ENCODE measurements at places on chromosomes 4 and X.

DNA sequence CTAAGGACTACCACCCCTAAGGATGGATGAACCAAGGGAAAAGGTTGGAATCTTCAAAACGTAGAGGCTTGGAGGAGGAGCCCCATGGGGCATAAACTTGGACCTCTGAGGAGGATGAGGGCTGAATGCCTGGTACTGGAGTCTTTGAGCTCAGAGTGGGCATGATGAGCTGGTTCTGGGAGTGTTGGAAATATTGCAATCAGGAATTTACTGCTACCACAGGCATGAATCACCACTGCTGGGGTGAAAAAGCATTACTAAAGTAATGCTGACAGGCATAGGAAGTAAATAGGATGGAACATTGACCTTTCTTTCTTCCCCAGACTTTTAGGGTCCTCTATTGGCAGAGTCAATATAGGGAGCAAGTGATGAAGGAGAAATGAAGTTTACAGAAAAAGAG, 105.8 kb upstream of the RPS6KA3 start:
- DNase-seq, result no peak

- no peak for DNase-seq
Observed at GRCh38 chrX:119721487-119721886, 28.5 kb upstream of the SEPTIN6 start.

- DNase-seq, result no peak
Observed at GRCh38 chr4:125787707-125788106, 473.0 kb downstream of the FAT4 start.

- DNase-seq, result no peak
Observed at GRCh38 chrX:42770566-42770965, 7.4 kb downstream of the PPP1R2C start.

GRCh38 chr4:5554376-5554775, 154.0 kb downstream of the EVC2 start:
- DNase-seq, result no peak

DNA sequence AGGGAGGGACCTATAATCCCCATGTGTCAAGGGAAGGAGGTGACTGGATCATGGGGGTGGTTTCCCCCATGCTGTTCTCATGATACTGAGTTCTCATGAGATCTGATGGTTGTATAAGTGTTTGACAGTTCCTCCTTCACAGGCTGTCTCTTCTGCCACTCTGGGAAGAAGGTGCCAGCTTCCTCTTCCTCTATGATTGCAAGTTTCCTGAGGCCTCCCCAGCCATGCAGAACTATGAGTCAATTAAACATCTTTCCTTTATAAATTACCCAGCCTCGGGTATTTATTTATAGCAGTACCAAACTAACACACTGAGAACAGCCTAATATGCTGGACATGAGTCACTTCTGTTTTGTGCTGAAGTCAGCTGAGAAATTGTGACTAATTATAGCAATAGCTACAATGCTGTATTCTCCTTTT, 656.9 kb upstream of the CPEB2 start:
- DNase-seq, result no peak

DNA sequence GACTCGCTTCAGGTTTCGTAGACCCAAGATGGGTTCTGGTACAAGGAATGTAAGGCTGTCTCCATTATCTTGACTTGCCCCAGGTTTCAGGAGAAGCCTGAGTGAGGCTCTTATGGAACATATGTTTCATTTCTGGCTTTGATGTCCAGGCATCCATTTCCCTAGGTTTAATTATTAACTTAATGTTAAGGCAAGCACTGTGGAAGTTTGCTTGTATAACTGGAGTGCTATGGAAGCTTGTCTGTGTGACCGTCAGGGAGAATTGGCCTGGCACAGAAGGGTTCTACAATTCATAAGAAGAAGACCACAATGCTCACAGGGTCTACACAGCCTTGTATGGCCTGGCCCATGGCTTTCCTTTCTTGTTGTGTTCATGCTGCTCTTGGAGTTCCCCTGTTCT, 47.2 kb upstream of the PPP1R2C start:
- no peak for DNase-seq

DNA sequence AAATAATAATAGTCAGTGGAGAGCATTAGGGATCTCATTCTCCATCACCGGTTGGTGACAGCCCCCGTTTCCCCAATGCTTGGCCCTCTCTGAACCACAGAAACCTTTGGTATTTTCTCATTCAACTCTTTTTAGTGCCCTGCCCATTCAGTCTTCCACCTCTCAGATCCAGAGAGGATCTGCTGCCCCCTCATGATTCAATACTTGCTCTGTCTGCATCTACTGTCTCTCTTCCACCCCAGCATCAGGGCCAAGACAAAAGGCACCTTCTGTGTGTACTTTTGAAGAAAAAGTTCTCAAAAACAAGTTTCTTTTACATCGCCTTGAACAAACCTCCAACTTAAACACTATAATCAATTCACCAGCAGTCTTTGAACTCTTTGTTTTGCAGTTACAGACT, 19.3 kb downstream of the CLTRN start:
- no peak for DNase-seq

- no peak for DNase-seq
Observed at GRCh38 chr4:2259541-2260343, 2.2 kb downstream of the MXD4 start.

- DNase-seq, result no peak
Observed at GRCh38 chr4:179110356-179110755, 1668.1 kb upstream of the AGA start.

DNA sequence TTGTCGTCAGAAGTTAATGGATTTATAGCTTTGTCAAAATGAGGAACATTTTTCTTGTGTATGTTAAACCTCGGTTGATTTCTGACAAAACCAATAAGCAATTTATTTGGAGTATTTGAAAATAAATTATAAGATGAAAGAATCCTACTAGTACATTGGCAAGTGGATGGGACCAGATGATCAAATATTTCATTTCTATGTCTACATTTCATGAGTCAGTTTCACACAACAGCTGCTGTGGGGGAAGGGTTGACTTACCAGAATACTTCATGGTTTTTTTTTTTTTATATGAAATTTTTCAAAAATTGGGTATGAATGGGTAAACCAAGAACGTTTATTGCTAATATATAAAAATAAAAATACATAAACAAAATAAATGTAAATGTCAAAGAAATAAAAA, 39.4 kb downstream of the RAPGEF2 start:
- no peak for DNase-seq

- DNase-seq, result no peak
Observed at GRCh38 chr4:142465526-142465925, 380.6 kb downstream of the INPP4B start.

DNA sequence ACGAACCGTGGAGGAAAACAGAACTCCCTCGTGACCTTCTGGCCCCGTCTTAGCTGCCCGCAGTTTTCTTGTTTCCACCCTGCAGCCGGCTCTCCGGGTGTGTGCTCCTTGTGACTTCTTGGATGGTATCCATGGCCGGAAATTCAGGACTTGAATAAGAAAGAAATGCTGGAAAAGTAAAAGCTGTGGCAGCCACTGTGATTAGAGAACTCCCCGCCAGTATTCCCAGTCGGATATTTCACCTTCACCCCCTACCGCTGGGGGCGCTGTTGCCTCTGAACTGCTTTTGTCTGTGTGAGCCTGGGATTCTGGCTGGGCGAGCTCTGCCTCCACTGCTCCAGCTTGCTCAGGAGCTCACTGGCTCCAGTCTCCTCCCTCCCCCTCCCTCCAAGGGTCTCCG, 41.5 kb upstream of the CYP4V2 start:
- DNase-seq, result no peak

DNA sequence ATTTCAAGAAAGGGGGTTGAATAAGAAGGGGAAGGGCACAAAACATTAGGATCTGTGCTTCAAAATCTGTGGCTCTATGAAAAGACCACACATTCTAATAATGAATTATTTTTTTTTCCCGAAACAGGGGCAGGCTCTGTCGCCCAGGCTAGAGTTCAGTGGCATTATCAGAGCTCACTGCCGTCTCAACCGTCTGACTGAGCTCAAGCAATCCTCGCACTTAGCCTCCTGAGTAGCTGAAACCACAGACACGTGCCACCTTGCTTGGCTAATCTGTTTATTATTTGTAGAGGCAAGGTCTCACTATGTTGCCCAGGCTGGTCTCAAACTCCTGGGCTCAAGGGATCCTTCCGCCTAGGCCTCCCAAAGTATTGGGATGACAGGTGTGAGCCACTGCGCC, 33.4 kb downstream of the ACSL1 start:
- DNase-seq, result no peak

DNA sequence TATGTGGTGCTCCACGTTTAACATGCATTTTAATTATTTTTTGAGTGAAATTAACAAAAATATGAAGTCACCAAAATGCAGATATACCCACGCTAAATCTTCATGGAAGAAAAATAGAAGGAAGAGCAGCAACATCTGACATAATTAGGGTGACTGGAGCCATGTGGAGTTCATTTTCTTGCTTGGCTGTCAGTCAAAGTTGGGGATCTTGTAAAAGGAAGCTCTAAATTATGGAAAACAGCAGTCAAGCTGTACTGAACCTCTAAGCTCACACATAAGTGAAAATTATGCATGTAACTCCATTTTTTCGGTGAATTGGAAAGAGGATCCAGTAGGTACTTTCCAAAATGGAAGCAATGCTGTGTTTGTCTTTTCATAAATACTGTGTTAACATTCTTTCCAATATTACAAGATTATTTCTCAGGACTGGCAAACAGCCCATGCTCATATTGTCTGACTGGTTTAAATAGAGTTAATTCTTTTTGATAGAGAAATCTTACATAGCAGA, 9.7 kb upstream of the PDGFC start:
- DNase-seq, result no peak

DNA sequence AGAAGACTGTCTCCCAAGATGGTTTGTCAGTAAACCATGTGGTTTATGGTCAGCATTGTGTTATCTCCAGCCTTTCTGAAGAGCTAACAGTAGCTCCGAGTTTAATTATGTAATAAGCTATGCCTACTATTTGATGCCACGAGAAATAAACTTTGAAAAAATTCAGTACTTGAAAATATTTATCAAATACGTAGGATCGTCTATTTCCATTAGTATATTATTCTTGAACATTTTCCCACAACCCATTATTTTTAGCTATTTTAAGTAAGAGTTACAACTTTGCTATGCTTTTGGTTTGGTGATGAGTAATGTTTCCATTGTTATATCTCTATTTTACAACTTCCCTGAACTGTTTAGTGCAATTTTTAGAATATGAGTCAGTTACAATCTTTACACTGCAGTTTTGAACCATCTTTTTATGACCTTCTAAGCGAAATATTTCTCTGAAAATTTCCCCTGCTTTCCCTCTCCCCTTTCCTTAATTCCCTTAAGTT, 44.5 kb upstream of the TRIM2 start:
- DNase-seq, result no peak

DNA sequence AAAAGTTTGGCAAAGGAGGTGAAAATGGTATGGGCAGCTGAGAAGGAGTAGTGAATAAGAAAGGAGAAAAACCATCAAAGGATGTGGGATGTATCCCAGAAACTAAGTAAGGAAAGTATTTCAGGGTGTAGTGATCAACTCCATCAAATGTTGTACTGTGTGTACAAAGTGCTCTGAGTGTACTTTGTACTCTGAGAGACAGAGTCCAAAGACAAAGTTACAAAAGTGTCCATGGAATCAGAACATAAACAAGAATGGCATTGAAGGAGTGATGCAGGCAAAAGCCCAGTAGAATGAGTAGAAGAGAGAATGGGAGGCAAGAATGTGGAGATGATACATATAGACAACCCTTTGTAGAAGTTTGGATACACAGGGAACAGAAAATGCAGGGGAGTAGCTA, 12.3 kb upstream of the PGRMC1 start:
- DNase-seq, result no peak

GRCh38 chr4:8155660-8156421, 2.8 kb downstream of the ABLIM2 start:
- DNase-seq, result no peak

GRCh38 chr4:88533088-88533790, 9.7 kb upstream of the PYURF start:
- no peak for DNase-seq

- DNase-seq, result no peak
Observed at GRCh38 chr4:99205153-99205979, 13.7 kb downstream of the ADH6 start.

GRCh38 chr4:89482251-89482650, 174.7 kb upstream of the GPRIN3 start:
- no peak for DNase-seq

DNA sequence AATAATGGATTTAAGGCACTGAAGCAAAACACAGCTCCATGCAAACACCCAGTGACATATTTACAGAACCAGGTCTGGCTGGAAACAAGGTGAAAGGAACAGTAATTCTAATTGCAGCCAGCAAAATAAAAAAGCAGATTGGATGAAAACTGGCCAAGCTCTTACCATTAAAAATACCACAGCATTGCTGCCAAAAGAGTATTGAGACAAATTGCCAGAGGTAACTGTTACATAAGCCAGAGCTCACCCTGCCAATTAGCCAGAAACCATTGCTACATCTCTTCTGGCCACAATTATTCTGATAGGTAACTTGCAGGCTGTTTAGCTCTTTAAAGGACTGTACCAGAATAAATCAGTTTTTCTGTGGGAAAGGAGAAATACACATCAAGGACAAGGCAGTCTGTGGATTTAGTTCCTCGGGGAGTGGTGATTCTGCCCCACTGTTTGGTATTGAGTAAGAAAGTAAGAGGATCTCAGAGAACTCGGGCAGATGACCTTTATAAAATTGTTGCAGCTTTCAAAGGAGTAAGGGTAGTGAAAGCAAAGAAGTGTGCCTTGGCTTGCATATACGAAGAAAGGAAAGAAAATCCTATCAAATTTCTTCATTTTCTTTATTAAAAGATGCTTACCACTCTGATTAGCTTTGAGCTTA, 369.5 kb downstream of the PPP3CA start:
- no peak for DNase-seq

DNA sequence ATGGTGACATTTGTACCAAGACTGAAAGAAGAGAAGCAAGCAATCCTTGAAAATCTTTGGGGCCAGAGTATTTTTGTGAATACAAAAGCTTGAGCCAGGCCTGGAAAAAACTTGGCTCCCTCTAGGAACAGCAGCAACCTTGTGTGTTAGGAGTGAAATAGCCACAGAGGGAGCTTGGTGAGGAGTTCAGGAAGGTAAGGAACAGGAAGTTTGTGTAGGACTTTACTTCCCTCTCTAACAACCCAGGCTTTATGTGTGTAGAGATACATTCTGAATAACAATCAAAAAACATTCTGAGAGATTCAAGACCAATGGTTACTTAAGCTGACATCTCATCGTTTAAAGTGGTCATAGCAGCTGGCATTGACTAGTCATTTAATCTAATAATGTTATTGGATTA, 668.5 kb downstream of the PCDH18 start:
- DNase-seq, result no peak

DNA sequence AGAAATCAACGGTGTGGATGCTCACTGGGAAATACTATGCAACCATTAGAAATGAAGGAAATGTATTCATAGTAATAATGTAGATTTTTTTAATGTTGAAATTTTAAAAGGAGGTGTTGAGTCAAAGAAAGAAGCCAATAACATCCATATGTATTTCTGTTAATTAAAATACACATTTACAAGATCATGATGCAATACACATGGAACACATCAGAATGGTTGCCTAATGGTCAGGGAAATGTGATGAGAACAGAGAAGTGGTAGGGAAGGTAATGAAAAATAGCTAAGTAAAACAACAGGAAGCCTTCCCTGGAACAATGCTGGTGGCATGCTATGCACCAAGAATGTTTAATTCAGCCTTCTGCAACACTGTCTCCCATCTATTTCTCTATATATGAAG, 18.2 kb downstream of the AREG start:
- DNase-seq, result no peak

Data from activated CD4-positive, alpha-beta T cell treated with anti-CD3 and anti-CD28 coated beads, Interleukin-2, amount 50 U/mL, for 4 hours (primary cell).